ENCODE measurements at places on chromosomes 11 and 22.
A peak's percentile ranks its signal among the peaks of the same experiment; 100 is the strongest.

GRCh38 chr11:112770487-112770886 lies 190.7 kb upstream of the NCAM1 start:
- DNase-seq: no peak

- DNase-seq: no peak
These were observed 8.2 kb downstream of the C11orf24 start for GRCh38 chr11:68263444-68264035.

- no peak for DNase-seq
These were observed 6.8 kb downstream of the MAP4K2 start for GRCh38 chr11:64796047-64796756.

- DNase-seq: no peak
These were observed 3.2 kb downstream of the EHF start for GRCh38 chr11:34624069-34624468.

DNA sequence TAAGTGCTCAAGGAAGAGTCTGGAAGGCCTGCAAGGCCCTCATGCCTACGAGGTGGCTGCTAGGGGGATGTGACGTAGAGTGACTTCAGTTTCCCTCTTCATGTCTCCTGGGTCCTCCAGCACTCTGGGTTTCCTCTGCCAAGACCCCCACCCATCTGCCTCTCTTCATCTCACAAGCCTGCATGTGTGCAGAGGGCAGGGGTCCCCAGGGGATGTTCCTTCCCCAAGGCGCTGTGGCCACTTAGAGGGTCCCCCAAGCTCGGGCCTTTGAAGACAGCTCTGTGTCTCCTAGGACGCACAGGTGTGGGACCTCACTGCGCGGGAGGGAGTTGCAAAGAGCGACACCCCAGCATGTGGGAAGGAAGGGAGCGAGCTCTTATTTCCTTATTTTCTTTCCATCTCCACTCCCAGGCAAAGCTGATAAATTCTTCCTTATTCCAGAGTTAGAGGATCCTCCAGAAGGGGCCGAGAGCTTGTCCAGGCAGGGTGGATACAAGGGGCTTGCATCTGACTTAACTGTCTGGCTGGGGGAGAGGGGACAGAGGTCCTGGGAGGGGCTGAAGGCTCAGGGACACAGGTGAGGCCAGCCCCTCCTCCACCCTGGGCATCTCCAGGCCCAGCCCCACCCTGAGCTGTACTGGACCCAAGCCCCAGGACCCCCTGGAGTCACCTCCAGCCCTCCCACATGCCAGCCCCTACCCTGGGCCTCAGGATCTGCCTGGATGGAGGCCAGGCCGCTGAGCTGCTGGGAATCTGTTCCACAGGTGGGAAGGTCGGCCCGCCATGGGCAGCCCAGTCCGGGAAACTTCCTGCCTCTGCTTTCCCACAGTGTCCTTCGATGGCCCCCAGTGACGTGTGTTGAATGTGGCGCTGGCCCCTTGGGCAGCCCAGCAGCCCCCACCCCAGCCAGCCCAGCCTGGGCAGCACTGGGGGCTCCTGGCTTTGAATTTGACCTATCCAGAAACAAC lies 59.7 kb upstream of the KCNQ1OT1 start:
- DNase-seq: no peak

GRCh38 chr22:50298937-50299784 lies 8.3 kb downstream of the PLXNB2 start:
- no peak for DNase-seq

DNA sequence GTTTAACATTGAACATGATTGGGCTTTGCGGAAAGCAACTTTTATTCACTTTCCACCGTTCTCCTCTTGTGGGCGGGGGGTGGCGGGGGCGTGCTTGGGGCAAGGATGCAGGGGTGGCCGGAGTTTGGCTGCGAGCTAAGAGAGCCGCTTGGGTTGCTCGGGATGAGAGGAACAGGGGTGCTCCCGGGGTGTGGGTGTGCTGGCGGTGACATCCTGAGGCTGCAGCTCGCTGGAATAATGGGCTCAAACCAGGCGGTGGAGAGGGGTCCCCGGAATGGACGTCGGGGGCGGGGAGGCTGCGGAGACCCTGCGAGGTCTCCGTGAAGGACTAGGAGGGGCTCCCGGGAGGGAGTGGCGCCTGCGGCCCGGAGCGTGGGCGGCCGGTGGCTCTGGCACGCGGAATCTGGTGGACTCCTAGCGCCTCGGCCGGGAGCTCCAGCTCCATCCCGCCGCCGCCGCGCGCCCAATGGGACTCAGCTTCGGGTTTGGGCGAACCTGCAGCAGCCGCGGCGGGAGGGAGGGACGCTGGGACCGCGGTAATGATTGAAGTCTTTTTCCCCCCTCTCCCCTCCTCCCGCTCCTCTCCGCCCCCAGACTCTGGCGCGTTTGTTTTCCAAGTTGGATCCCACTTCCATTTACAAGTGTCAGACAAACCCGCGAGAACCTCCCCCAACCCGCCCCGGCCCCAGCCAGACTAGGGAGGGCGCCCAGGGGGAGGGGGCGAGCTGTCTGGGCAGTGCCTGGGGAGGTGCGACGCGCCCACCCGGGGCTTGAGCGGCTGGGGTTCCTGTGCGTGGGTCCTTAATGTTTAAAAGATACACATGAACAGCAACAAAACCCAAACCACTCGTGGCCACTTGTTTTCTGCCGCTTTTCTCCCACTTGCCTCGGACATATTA lies 2.0 kb downstream of the FAT3 start:
- DNase-seq: no peak

DNA sequence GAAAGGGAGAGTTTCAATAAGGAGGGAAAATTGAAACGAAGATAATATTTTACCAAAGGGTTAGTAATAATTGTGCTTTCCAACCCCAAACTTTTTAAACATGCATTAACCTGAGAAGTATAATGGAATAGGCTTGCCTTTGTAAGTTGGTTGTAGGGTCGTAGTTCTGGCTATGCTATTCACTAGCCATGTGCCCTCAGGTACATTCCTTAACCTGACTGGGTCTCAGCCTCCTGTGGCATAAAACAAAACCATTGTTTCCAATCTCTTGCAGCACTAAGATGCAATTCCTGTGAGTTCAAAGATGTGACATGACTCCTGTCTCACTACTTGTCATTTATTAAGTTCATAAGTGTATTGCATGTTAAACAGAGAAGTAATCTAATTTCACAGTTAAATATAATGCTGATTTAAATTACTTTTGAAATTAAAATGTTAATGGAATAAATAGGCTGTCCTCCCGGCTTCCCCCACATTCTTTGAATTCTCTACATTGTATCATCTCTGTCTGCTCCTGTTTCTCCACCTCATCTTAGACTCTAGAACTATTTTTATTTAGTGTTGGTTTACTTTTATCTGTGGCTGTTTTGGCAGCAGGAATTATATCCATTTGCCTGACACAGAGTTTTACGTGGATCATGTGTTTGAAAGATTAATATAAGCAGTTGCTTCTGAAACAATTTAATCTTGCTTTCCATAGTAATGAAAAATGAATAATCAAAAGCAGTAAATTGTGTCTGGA lies 216.3 kb downstream of the FAT3 start:
- no peak for DNase-seq

- no peak for DNase-seq
These were observed 91.9 kb downstream of the LRRC32 start for GRCh38 chr11:76578654-76579055.

GRCh38 chr22:49368976-49369725 lies 458.5 kb downstream of the BRD1 start:
- no peak for DNase-seq

DNA sequence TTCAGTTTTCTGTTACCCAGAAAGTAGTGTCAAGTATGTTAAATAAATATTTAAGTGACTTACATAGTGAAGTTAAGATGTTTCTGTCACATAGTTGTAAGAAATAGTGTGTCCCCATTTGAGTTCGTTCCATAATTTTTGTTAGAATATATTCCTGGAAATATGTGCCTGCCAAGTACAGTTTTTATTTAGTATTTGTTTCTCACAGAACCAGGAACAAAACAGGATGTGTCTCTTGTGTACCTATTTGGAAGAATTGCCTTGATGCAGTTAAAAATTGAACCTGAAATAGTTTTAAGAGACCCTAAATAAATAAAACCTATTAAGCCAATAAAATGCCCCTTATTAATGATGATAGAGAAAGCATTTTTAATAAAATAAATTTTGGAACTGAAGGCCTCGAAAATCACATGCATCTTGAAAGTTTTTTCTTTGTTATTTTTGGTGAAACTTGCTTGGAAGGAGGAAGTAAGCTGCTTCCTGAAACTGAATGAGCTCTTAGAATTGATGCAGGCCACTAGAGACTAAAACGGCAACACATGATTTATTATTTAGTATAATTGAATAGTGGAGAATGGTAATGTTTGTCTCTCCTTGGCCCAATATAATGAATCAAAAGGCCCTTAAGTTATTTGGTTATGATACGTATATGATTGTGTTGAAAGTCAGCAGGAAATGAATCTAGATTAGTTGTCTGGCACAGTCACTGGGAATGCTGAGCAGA lies 55.9 kb downstream of the SWAP70 start:
- DNase-seq: peak; percentile 40

DNA sequence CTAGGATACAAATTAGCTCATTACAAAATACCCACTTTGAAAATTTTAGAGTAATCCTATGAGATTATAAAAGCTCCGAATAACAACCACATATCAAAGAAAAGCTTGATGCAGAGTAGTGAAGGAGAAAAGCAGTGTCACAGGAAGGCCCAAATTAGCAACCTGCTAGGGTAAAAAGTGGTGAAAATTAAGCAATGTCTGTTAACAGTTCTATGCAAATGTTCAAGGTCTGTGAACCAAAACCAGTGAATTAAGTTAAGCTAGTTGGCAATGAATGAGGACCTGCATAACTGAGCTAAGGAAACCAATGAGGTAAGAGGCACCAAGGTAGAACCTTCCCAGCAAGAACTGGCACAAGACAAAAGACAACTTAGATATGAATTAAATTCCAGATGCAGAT lies 29.6 kb downstream of the PRDM10 start:
- DNase-seq: no peak

DNA sequence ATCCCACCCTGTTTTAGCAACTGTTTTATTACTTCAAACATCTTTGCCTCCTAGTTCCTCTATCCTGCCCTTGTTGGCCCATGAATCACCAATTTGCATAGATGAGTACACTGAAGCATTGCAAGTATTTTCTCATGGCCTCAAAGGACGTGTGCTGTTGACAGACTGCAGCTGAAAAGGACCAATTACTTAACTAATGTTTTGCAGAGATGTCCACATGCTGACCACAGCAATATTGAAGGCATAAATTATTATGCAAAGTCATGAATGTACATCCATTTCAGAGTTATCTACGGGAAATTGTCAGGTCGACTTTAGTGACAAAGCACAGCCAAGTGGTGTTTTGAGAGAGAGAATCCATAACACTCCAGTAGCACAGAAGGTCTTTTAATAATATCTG lies 64.8 kb downstream of the CADM1 start:
- DNase-seq: no peak

GRCh38 chr22:36986242-36986821 lies 32.9 kb downstream of the TST start:
- peak; percentile 65 for DNase-seq

- DNase-seq: no peak
These were observed 143.2 kb downstream of the SHANK2 start for GRCh38 chr11:71109186-71109585.

- DNase-seq: peak; percentile 96
These were observed 53.9 kb upstream of the RCE1 start for GRCh38 chr11:66789097-66789890.

- no peak for DNase-seq
These were observed 37.2 kb downstream of the CELSR1 start for GRCh38 chr22:46500201-46500600.

GRCh38 chr11:78138291-78138690 lies 1.1 kb downstream of the ALG8 start:
- DNase-seq: peak; percentile 54

GRCh38 chr11:90630176-90630575 lies 407.3 kb upstream of the CHORDC1 start:
- peak; percentile 9 for DNase-seq

GRCh38 chr11:71418643-71419042 lies 29.6 kb downstream of the DHCR7 start:
- DNase-seq: no peak

GRCh38 chr11:60878245-60879101 lies 11.1 kb downstream of the ZP1 start:
- DNase-seq: no peak

DNA sequence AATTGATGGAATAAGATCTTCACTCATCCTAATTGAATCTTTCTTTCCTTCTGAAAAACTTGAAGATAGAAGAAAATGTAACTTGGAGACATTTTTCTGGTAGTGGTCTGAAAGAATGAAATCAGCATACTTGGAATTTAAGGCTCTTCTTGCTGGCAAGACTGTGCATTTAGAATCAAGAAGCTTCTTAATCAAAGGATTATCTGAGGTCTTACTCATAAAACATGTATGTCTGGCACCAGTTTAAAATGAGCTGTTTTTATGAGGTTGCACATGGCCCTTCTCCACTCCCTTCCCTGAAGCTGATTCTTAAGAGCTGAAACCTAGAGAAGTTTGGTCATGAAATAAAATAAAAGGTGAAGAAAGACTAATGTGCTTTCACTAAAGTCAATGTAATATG lies 77.3 kb downstream of the ARHGEF12 start:
- peak; percentile 79 for DNase-seq
